ENCODE measurements at places on chromosomes 12 and 14.
A peak's percentile ranks its signal among the peaks of the same experiment; 100 is the strongest.

- DNase-seq, result no peak
Observed at GRCh38 chr12:114648711-114649110, 35.3 kb downstream of the TBX3 start.

DNA sequence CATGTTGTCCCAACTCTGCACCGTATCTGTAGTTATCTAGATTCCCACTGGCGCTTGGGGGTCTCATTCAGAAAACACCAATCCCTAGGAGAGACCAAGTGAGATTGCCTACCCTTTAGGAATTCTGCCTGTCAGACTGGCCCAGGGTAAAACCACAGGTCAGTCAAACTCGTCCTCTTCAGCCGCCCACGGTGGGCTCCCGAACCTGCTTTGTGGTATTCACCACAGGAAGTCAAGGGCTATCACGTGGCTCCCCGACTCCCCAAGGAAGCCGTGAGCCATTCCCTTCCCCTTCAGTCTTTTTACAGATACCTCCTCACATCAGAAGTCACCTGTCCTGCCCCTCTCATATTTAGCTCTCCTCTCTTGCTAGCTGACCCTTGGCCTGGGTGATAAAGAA is 159.9 kb downstream of the EGLN3 start:
- no peak for DNase-seq

DNA sequence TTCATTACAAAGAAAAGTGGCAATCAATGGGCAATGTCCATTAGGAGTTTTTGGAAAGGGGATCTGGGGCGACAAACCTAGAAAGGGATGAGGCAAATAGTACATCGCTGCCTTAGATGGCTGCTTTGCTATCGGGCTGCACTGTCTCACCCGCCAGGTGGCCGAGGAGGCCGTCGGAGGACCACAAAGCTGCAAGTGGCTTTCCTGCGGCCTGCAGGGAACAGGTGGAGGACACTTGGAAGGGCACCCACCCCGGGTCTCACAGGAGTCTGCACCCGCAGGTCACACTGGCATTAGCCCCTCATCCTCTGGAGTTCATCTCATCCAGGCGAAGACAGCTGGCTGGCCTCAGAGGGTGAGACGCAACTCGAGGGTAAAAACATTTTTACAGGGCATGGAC is 1392.5 kb downstream of the AACS start:
- no peak for DNase-seq

- no peak for DNase-seq
Observed at GRCh38 chr12:46389031-46389616, 16.6 kb upstream of the SLC38A2 start.

- no peak for DNase-seq
Observed at GRCh38 chr12:56894698-56895368, 39.4 kb downstream of the SDR9C7 start.

- no peak for DNase-seq
Observed at GRCh38 chr14:60092526-60092920, 800 bp downstream of the PCNX4 start.

DNA sequence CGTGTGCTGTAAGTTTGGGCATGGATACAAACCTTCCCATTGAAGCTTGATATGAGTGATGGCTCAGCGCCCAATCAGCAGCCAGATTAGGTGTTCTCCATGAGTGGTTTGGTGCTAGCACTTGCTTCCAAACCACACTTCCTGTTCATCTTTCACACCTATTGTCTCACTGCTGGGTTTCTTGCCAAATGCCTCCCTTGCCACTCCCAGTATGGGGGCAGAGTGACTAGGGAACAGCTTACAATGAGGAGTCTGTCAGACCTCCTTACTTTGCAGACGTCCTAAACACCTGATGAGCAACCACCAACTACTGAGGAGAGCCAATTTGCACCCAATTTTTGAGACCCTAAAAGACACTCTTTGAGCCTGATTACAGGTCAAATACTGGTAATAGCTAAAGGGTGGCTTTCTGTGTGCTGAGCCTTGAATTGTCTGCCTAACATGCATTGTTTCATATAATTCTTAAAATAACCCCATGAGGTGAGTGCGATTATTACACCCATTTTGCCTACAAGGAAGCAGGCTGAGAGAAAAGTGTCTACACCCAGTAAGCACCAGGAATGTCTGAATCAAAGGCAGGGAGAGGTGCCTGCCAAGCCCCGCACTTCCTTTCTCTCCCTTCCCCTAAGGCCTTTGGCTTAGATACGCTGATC is 48.4 kb upstream of the FOS start:
- peak; percentile 14 for DNase-seq

DNA sequence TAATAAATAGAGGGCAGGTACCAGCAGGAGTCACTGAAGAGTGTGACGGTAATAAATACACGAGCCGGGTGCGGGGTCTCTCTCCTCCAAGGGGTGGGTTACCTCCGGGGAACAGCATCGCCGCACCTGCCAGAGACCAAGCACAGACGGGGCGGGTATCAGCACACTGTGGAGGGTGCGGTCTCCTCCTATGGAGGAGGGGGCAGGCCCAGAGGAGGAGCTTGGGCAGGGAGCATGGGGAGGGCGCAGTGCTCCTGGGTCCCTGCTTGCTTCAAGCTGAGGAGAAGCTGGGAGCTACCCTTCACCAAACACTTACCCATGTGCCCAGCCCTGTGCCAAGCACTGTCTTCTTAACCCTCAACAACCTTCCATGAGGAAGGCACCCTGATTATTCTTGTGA is 12.8 kb downstream of the PGF start:
- DNase-seq, result no peak

GRCh38 chr14:58280954-58281787 is 17.2 kb upstream of the ARID4A start:
- DNase-seq, result no peak

- no peak for DNase-seq
Observed at GRCh38 chr14:101046071-101046470, 142.5 kb upstream of the RTL1 start.

DNA sequence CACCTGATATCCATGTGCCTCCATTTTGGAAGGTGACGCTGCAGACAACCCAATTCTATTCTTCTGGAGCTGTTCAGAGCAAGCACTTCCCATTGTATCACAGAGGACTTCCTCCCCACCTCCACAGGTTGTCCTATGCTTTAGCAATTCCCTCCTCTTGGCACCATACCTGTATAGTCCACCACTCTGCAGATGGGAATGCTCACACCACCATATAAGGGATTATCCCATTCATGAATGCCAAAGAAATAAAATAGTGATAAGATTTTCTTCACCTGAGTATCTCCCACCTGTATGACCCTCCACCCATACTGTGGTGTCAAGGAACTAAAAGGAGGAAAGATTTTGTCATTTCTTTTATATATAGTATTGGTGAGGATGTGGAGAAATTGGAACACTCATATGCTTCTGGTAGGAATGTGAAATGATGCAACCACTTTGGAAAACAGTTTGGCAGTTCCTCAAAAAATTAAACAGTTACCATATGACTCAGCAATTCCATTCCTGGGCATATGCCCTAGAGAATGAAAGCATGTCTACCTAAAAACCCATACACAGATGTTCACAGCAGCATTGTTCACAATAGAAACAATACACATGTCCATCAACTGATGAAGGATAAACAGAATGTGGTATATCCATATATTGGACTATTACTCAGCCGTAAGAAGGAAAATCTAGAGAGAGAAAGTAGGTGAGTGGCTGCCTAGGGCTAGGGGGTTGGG is 75.2 kb downstream of the FIGNL2 start:
- DNase-seq, result no peak

DNA sequence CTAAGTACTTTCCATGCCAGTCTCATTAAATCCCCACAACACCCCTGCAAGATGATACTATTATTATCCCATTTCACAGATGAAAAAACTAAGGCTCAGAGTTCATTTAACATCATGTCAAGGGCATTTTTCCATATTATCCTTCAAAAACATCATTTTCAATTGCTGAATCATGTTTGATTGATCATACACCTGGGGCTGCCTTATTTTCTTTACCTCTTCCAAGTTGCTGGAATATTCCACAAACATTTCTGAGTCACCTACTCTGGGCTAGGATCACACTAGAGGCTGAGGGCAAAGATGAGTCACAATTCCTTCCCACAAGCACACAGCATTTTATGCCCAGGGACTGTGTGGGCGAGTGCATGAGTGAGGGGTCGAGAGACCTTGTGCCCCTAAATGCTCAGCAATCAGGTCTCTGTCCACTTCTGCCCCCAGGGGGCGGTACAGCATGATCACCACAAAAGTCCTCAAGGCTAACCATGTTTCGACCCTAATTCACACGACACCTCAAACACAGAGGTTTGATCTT is 14.1 kb upstream of the TMEM119 start:
- DNase-seq, result peak; percentile 36

DNA sequence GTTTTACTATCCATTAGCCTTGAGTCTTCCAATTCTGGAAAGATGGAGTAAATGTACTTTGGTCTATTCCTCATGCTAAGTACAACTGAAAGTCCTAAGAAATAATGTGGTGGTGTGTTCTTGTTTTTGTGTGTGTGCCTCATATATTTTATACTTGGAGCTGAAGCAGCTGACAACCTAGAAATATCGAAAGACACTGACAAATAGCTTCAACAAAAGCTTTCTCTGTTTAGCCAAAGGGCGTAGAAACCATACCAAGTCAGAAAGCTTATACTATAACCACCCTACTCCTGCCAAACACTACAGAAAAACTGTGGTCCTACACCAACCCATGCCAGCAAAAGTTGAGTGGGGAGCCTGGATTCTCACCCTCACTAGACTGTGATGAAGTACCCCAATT is 188.4 kb downstream of the GPHN start:
- no peak for DNase-seq

- no peak for DNase-seq
Observed at GRCh38 chr12:79650440-79650839, 40.3 kb downstream of the PAWR start.

GRCh38 chr14:80269353-80269925 is 58.1 kb upstream of the DIO2 start:
- no peak for DNase-seq

DNA sequence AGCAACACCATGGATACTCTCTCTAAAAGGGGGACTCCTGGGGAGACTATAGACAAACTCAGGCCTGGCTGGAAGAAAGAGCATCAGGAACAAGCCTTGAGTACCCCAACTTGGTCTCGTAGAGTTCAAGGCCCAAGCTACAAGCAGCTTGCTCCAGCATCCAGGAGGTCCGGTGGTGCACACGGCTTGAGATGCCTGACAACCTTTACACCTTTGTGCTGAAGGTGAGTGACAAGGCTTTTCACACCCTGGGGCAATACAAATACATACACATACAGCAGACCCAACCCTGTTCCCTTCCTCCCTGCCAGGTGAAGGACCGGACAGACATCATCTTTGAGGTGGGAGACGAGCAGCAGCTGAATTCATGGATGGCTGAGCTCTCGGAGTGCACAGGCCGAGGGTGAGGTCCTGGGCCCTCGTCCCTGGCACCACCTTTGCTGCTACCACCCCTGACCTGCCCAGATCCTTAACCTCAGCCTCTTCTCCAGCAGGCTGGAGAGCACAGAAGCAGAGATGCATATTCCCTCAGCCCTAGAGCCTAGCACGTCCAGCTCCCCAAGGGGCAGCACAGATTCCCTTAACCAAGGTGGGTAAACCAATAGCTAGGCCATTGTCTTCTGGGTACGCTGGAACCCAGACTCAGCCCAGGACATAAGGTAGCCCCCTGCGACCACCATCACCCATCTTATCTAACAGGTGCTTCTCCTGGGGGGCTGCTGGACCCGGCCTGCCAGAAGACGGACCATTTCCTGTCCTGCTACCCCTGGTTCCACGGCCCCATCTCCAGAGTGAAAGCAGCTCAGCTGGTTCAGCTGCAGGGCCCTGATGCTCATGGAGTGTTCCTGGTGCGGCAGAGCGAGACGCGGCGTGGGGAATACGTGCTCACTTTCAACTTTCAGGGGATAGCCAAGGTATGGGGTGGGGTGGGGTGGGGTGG is 41.2 kb downstream of the SH2B3 start:
- DNase-seq, result no peak

DNA sequence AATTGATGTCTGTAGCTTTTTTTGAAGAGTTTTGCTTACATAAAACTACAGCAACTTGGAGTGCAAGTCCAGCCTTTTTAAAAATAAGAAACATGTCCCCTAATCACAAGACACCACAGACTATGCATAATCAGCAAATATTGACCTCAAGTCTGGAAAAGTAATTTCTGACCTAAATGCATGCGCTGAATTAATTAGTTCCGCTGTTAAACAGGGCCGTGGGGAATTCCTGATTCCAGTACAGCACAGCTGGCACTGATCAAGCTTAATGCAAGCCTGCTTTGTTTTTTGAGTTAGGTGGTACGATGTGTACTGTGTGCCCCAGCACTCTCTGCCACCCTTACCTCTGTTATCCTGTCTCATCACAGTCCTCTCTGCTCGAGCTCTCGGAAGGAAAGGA is 9.2 kb downstream of the MLH3 start:
- no peak for DNase-seq

DNA sequence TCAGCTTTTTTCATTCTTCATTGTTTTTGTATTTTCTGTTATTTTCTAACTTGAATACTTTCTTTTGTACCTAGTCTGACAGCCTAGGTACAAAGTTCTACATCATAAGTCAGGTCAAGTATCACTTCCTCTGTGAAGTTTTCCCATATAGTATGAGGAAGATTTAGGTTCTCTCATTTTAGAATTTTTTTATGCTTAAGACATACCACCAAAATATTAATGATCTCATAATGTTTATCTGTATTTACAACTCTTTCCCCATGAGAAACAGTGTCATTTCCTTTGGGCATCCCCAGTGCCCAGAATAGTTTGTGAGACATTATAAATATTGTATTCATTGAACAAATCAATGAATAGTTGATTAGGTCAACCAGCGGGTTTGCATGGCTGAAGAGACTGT is 3.1 kb upstream of the ATF7IP start:
- DNase-seq, result no peak

DNA sequence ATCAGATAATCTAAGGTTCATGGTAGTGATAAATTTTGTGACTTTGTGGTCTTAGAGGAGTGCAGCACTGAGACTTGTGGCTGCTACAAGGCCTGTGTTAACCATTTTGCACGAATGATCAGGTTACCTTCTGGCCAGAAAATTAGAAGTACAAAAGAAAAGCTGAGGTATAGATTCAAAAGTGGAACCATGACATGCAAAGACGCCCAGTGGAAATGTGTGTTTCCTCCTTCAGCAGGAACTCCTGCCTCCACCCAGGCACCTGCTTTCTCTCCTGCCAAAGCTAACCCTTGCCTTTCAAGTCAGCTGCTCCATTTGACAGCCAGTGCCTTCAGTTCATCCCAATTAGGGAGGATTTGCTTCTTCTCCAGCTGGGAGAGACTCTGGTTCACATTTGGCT is 10.1 kb downstream of the PDE6H start:
- no peak for DNase-seq

DNA sequence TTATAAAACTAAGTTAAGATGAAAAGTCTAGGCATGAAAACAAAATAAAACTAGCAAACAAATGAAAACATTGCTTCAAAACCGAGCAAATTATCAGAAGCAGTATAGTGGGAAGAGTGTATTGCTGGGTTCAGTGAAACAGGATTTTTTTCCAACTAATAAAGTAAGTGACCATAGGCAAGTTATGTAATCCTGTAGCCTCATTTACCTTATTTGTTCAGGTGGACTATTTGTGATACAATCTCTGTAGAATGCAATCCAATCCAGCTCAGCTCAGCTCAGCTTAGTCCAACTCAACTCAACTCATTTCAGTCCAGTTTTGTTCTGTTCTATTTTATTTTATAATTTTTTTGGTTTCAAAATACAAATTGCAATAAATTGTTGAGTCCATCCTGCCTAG is 276.7 kb upstream of the LRIG3 start:
- no peak for DNase-seq

GRCh38 chr14:68307790-68308168 is 485.1 kb downstream of the ZFP36L1 start:
- no peak for DNase-seq

- DNase-seq, result no peak
Observed at GRCh38 chr12:24797901-24798300, 151.0 kb downstream of the BCAT1 start.
